ENCODE measurements at places on chromosomes 11 and 22. TPM values are rescaled to one million over a fixed set of nuclear protein-coding genes. Genes with fewer than 3 reads are reported as not detected.
A peak's percentile ranks its signal among the peaks of the same experiment; 100 is the strongest.

DNA sequence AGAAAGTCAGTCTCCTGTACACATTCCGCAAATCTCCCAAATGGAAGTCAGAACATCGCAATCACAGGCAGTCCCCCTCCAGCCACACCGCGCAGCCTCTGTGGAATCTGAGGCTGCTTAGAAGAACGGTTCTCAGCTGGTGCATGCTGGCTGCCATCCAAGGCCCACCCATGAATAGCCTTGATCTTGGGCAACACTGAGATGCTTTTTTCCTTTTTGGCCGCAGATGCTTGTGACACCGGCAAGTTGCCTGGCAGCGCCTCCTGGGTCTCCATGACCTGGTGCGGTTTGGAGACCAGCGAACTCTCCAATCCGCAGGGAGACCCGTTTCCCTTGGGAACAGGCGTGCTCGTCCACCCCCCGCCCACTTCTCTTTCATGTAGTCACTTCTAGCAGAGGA lies 26.3 kb upstream of the PHF21B start:
- DNase-seq: no peak

GRCh38 chr11:90704510-90704909 lies 481.7 kb upstream of the CHORDC1 start:
- DNase-seq: no peak

GRCh38 chr11:61752117-61752924 lies at the start of gene MYRF:
MYRF (plus strand) TSS chr11:61752636; CDS start chr11:61752745, 109 bp downstream.
- peak; percentile 75 for DNase-seq

- DNase-seq: no peak
These were observed 94.7 kb downstream of the CACNA1I start for GRCh38 chr22:39665229-39665628.

- DNase-seq: no peak
These were observed 27.2 kb downstream of the GLB1L2 start for GRCh38 chr11:134358856-134359490.

DNA sequence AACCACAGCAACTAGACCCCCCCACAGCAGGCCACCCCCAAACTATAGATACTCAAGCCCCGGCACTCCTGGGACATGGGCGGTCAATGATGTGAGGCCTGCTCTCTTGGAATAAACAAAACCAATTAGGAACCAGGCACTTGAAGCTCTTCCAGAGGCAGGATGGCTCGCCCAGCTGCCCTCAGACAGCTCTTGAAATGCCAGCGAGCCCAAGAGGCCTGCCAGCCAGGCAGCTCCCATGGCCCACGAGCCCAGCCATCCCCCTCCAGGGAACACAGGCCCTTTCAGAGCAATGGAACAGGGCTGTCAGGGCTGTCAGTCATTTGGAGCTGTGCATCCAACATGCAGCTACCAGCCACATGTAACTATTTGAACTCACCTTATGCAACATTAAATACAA lies 34.0 kb upstream of the TFIP11 start:
- no peak for DNase-seq

DNA sequence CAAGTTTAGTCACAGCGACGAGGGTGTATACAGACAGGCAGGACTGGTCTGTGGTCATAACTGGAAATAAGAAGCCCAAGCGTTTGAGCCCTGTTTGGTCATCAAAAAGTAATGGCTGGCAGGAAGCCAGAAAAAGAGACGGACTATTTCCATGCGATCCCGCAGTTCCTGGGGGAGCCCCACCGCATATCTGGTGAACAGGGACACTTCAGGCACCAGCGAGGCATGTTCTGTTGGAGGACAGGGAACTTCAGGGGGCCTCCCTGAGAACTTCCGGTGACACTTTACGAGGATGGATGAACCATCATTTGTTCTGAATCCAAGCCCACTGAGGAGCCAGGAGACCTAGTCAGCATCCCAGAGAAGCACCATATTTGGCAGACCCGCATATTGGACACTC lies 29.7 kb upstream of the TRIM29 start:
- no peak for DNase-seq

- no peak for DNase-seq
These were observed 2.1 kb downstream of the ACCSL start for GRCh38 chr11:44049832-44050231.

- DNase-seq: no peak
These were observed 537.4 kb upstream of the LUZP2 start for GRCh38 chr11:23959462-23959861.

- no peak for DNase-seq
These were observed 1354.0 kb upstream of the RAG2 start for GRCh38 chr11:37951996-37952395.

DNA sequence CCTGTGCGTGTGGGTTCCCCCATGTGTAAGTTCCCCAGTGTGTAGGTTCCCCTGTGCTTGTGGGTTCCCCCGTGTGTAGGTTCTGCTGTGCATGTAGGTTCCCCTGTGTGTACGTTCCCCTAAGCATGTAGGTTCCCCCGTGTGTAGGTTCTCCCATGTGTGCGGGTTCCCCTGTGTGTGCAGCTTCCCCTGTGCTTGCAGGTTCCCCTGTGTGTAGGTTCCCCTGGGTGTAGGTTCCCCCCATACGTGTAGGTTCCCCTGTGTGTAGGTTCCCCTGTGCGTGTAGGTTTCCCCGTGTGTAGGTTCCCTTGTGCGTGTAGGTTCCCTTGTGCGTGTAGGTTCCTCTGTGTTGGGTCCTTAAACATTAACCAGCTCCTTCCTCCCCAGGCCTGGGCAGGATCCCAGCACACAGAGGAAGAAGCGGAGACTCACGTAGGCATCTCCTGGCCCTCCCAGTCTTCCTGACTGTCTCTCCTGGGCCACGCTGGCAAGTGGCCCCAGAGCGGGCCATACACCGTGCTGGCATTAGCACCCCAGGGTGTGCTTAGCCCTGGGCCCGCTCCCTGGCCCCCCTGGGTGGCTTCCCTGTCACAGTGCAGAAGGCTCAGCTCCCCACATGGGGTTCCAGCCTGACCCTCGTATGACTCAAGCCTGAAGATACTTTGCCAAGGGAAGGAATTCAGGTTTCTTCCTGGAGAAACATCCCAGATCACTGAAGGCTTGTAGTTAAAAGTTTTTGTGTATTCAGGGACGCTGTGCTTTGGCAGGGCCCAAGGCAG lies 2.8 kb upstream of the GRAMD4 start:
- DNase-seq: peak; percentile 44

DNA sequence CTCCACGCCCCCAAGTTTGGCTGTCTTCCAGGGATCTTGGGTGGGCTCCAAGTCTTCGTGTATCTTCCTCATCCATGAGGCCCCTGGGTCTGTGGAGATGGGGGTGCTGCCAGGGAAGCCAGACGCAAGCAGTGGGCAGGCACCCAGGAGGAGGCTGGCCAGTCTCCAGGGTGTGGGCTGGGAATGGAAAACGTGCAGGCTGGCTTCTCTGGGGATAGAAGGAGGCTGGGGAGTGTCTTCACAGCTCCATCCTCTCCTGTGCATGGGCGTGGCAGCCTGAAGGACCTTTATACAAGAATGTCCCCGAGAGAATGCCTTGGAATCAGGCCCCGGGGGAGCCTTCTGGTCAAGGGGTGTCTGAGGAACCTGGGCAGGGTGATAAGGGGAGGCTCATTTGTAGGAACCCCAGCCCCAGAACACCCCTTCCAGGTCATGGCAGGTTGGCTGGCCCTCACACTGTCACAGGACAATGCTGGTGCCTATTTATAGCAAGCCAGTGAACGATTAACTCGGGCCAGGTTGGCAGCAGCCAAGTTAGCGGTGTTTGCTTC lies 14.0 kb downstream of the SGSM1 start:
- peak; percentile 65 for DNase-seq

- DNase-seq: no peak
These were observed 26.4 kb upstream of the PANX2 start for GRCh38 chr22:50144005-50144614.

- DNase-seq: no peak
These were observed 1164.4 kb downstream of the BRD1 start for GRCh38 chr22:48663297-48663696.

DNA sequence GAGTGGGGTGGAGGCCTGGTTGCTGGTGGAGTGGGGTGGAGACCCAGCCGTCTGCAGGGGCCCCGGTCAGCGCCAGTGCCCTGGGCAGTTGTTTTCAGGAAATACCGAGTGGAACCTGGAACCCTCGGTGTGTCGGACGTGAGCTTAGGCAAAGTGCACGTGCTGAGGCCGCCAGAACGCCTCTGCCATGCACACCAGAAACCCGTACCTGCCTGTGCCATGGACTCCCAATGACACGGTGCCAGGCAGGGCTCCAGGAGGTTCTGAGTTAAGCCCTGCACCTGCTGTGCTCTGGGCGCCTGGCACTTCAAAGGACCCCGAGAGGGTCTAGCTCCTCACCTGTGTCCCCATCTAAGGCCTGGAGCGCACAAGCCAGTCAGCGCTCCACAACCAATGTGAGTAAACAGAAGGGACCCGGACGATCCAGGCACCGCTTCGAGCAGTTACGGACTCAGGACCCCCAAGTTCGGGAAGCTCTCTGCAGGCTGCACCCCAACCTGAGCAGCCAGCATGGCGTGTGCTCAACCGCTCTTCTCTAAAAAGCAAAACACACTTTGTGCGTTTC lies 12.3 kb downstream of the TOLLIP start:
- no peak for DNase-seq

- DNase-seq: no peak
These were observed 769.5 kb upstream of the ANO3 start for GRCh38 chr11:25562417-25562816.

- peak; percentile 9 for DNase-seq
These were observed 18.1 kb upstream of the BDNF start for GRCh38 chr11:27718346-27718862.

GRCh38 chr11:5639953-5640352 lies 15.2 kb downstream of the TRIM34 start:
- no peak for DNase-seq

GRCh38 chr22:38213990-38214301 lies 12.2 kb downstream of the MAFF start:
- no peak for DNase-seq

GRCh38 chr22:25853078-25853477 lies 111.1 kb downstream of the MYO18B start:
- DNase-seq: no peak

- peak; percentile 17 for DNase-seq
These were observed 5.3 kb downstream of the CFL1 start for GRCh38 chr11:65852508-65853245.

GRCh38 chr11:43797337-43797736 lies 83.3 kb upstream of the ALKBH3 start:
- no peak for DNase-seq

DNA sequence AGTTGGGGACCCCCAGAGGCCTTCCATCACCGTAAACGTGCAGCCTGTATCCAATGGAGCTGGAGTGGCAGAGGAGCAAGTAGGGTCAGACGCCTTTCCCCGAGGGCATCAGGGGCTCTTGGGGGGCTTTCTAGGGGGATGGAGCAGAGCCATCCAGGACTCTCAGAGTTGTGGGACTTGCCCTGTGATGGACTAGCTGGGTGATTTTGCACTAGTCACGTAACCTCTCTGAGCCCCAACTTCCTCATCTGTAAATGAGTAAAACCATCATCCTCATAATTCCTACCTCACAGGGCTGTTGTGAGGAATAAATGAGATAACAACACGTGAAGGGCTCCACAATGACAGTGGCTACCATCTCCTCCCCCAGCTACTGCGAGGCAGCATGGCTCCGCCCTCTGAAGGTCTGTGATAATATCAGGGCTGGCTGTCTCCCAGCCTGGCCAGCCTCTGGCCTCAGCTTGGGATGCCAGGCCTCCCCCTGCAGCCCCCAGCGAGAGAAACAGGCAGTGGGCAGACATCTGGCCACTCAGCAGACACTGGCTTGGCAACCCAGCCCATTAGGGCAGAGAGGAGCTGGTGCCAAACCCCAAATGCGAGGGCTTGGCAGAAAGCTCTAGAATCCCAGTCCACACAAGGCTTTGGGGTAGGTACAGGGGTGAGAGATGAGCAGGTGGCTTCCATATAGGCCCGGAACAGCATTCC lies 6.7 kb downstream of the USP2 start:
- no peak for DNase-seq

DNA sequence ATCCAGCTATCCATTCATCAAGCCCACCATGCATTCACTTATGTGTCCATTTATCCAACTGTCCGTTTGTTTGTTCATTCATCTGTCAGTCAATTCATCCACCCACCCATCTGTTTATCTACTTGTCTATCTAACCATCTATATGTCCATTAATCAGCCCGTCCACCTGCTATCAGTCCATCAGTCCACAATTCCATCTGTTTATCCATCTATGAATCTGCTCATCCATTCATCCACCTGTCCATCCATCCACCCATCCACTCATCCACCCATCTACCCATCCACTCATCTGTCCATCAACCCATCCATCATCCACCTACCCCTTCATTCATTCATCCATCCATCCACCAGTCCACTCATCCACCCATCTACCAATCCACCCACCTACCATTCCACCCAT lies 970 bp upstream of the SPI1 start:
- no peak for DNase-seq

LSP1 gene
- 69.6 TPM for total RNA-seq

KRTAP5-7 gene
- total RNA-seq: 0.41 TPM

GRM5 gene
- not detected for total RNA-seq

OR5B21 gene
- not detected for total RNA-seq

PATE4 gene
- total RNA-seq: not detected

CFAP68 gene
- 18.8 TPM for total RNA-seq

SLC43A3 gene
- total RNA-seq: 6.0 TPM

OR52I2 gene
- total RNA-seq: not detected

BRSK2 gene
- 1.8 TPM for total RNA-seq

RPS13 gene
- 689 TPM for total RNA-seq

OR8A1 gene
- total RNA-seq: not detected

SLC22A8 gene
- not detected for total RNA-seq

SLC7A4 gene
- total RNA-seq: 4.1 TPM

CALCA gene
- total RNA-seq: not detected

PARVG gene
- total RNA-seq: 6.7 TPM

OR52E6 gene
- not detected for total RNA-seq

DTX4 gene
- total RNA-seq: 61.3 TPM

TEX54 gene
- total RNA-seq: not detected

FOLH1 gene
- not detected for total RNA-seq

MLC1 gene
- not detected for total RNA-seq
